H1 (cell line): ENCODE measurements at places on chromosomes 2 and 18. TPM values are rescaled to one million over a fixed set of nuclear protein-coding genes. Genes with fewer than 3 reads are reported as not detected.

GRCh38 chr2:226247289-226248275, 552.0 kb downstream of the IRS1 start:
- no peak overlapping the region for H3K27ac ChIP-seq
- H3K4me3 ChIP-seq, result no peak overlapping the region
- no peaks in the 10 kb centered on the region for H3K36me3 ChIP-seq
- H3K27me3 ChIP-seq, result no peaks in the 10 kb centered on the region

GRCh38 chr2:175535631-175536030, 354.1 kb upstream of the ATP5MC3 start:
- H3K27me3 ChIP-seq, result no peaks in the 10 kb centered on the region
- H3K4me3 ChIP-seq, result no peak overlapping the region
- DNase-seq, result no peak
- no peaks in the 10 kb centered on the region for H3K4me1 ChIP-seq
- no peak overlapping the region for H3K27ac ChIP-seq
- no peaks in the 10 kb centered on the region for H3K36me3 ChIP-seq

DNA sequence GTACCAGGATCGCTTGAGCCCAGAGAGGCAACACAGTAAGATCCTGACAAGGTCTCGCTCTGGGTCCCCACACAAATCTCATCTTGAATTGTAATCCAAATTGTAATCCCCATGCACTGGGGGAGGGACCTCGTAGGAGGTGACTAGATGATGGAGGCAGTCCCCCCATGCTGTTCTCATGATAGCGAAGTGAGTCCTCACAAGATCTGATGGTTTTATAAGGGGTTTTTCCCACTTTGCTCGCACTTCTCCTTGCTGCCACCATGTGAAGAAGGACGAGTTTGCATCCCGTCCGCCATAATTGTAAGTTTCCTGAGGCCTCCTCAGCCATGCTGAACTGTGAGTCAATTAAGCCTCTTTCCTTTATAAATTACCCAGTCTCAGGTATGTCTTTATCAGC, 46.0 kb upstream of the SERTAD2 start:
- H3K27ac ChIP-seq, result no peak overlapping the region
- no peaks in the 10 kb centered on the region for H3K27me3 ChIP-seq
- DNase-seq, result no peak
- H3K36me3 ChIP-seq, result no peaks in the 10 kb centered on the region
- no peak overlapping the region for H3K4me3 ChIP-seq

GRCh38 chr18:55268151-55268601, 308.9 kb upstream of the CCDC68 start:
- peaks cover 7% of the 10 kb centered on the region for H3K4me1 ChIP-seq
- H3K4me3 ChIP-seq, result no peak overlapping the region
- H3K27ac ChIP-seq, result no peak overlapping the region
- DNase-seq, result no peak
- peaks cover 32% of the 10 kb centered on the region for H3K36me3 ChIP-seq

DNA sequence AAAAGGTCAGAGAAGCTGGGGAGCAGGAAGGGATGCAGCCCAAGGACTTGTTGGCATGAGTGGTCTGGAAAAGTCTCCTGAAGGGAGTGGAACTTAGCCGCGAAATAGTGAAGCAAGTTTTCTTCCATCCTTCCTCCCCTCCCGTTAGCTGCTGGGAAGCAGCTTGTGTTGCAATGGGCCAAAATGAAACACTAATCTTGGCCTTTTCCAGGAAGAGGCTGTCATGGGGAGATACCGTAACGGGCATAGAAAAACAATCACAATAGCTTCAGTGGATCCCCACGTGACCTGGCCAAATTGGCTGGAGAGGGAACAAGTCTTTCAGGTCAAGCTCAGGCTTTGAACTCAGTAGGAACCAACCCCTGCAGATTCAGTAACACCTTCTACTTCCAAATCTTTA, 49.3 kb downstream of the SEMA4F start:
- H3K27me3 ChIP-seq, result no peaks in the 10 kb centered on the region
- DNase-seq, result no peak
- no peaks in the 10 kb centered on the region for H3K4me1 ChIP-seq
- H3K36me3 ChIP-seq, result no peaks in the 10 kb centered on the region
- no peak overlapping the region for H3K4me3 ChIP-seq

GRCh38 chr18:75395137-75395536, 32.4 kb downstream of the SMIM21 start:
- no peaks in the 10 kb centered on the region for H3K36me3 ChIP-seq
- H3K4me3 ChIP-seq, result no peak overlapping the region
- H3K4me1 ChIP-seq, result no peaks in the 10 kb centered on the region
- no peak overlapping the region for H3K27ac ChIP-seq
- no peaks in the 10 kb centered on the region for H3K27me3 ChIP-seq

DNA sequence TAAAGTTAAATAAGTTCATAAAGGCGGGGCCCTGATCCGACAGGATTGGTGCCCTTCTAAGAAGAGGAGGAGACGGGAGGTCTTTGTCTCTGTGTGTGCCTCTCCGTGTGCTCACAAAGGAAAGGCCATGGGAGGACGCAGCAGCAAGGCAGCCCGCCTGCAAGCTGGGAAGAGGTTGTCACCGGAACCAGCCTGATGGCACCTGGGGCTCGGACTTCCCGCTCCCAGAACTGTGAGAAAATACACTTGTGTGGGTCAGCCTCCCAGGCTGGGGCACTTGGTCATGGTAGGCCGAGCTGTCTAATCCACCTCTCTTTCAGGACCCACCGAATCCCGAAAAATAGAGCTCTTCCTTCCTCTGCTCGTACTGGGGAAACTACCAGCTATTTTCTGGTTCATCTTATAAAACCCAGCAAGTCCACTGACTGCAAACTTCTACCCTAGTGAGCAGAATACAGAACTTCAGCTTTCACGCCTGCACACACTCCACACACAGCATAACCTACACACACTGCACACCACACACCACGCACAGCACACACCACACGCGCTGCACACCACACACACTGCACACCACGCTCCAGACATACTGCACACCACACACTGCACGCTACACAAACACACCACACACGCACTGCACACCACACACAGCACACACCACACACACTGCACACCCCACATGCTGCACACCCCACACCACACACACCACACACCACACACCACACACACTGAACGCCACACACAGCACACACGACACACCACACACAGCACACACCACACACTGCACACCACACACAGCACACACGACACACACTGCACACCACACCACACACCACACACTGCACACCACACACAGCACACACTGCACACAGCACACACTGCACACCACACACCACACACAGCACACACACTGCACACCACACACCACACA, 58.1 kb downstream of the ASB1 start:
- H3K27me3 ChIP-seq, result no peaks in the 10 kb centered on the region; the same call in 1 of the 2 replicates
- no peak overlapping the region for H3K4me3 ChIP-seq
- H3K4me1 ChIP-seq, result no peaks in the 10 kb centered on the region
- peaks cover 6% of the 10 kb centered on the region; the same call in 1 of the 2 replicates for H3K36me3 ChIP-seq
- 0 out of 2 replicates have a peak overlapping the region, but pooled peaks have one; percentile 34 for H3K27ac ChIP-seq

GRCh38 chr2:173963323-173963816, 1.8 kb downstream of the SP3 start:
- 0 out of 2 replicates have a peak, but pooled peaks cover 3% of the 10 kb centered on the region for H3K4me1 ChIP-seq
- no peaks in the 10 kb centered on the region for H3K36me3 ChIP-seq
- DNase-seq, result no peak
- no peaks in the 10 kb centered on the region for H3K27me3 ChIP-seq
- H3K4me3 ChIP-seq, result peak overlapping the region; percentile 66

DNA sequence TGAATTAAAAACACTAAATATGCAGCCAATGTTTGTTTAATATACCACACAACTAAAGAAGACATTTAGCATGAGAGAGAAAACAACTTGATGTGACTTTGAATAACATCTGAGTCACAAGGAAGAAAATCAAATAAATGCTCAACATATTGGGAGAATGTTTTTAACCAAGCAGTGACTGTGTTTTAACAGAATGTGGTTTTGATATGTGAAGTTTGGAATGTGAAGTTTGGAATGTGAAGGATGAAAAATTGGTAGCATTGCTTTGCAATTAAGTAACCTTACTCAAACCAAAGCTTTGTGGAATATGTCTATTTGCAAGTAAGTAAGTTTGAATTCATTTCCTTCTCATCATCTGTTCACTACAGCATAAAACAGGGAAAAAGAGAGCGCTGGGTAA, 128.2 kb upstream of the DNAJC10 start:
- no peaks in the 10 kb centered on the region for H3K4me1 ChIP-seq
- DNase-seq, result no peak
- H3K27me3 ChIP-seq, result no peaks in the 10 kb centered on the region
- H3K4me3 ChIP-seq, result no peak overlapping the region
- no peak overlapping the region for H3K27ac ChIP-seq

- no peak overlapping the region for H3K4me3 ChIP-seq
- no peaks in the 10 kb centered on the region for H3K4me1 ChIP-seq
- no peaks in the 10 kb centered on the region for H3K27me3 ChIP-seq
Measured at GRCh38 chr2:19764998-19765397, 136.8 kb downstream of the TTC32 start.

GRCh38 chr2:26942543-26943295, 27.7 kb upstream of the MAPRE3 start:
- H3K27ac ChIP-seq, result no peak overlapping the region
- H3K4me1 ChIP-seq, result peaks cover 12% of the 10 kb centered on the region
- DNase-seq, result peak; percentile 91
- no peaks in the 10 kb centered on the region; the same call in 1 of the 2 replicates for H3K36me3 ChIP-seq
- H3K4me3 ChIP-seq, result peak overlapping the region; percentile 39; the same call in 1 of the 2 replicates
- H3K27me3 ChIP-seq, result 0 out of 2 replicates have a peak, but pooled peaks cover 3% of the 10 kb centered on the region

DNA sequence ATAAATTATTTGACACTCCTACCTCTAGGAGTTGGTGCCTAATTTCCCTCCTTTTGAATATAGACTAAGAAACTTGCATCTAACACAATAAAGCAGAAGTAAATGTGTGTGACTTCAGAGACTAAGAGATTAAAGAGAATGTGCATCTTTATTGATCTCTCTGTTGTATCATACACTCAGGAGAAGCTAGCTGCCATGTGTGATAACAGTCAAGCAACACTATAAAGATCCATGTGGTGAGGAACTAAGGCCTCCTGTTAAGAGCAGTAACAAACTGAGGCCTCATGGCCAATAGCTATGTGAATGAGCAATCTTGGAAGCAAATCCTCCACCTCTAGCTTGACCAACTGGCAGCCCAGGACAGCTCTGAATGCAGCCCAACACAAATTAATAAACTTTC, 3.4 kb downstream of the FANCL start:
- no peaks in the 10 kb centered on the region for H3K27me3 ChIP-seq
- H3K36me3 ChIP-seq, result no peaks in the 10 kb centered on the region
- H3K4me3 ChIP-seq, result no peak overlapping the region
- no peak for DNase-seq

- no peak for DNase-seq
- H3K4me1 ChIP-seq, result no peaks in the 10 kb centered on the region
- H3K27ac ChIP-seq, result no peak overlapping the region
- H3K27me3 ChIP-seq, result no peaks in the 10 kb centered on the region
Measured at GRCh38 chr2:124241-124880, 78.1 kb upstream of the FAM110C start.

GRCh38 chr2:223896833-223897311, 48.3 kb downstream of the WDFY1 start:
- peaks cover 27% of the 10 kb centered on the region for H3K36me3 ChIP-seq
- no peaks in the 10 kb centered on the region for H3K27me3 ChIP-seq
- H3K4me1 ChIP-seq, result peaks cover 4% of the 10 kb centered on the region; the same call in 1 of the 2 replicates
- no peak overlapping the region for H3K4me3 ChIP-seq

- H3K4me1 ChIP-seq, result no peaks in the 10 kb centered on the region
- no peak overlapping the region for H3K4me3 ChIP-seq
- no peak overlapping the region for H3K27ac ChIP-seq
- DNase-seq, result no peak
Measured at GRCh38 chr2:9812945-9813311, 30.3 kb upstream of the TAF1B start.

- H3K27ac ChIP-seq, result no peak overlapping the region
- no peaks in the 10 kb centered on the region for H3K27me3 ChIP-seq
- no peak overlapping the region for H3K4me3 ChIP-seq
Measured at GRCh38 chr2:83459456-83459855, 999.6 kb downstream of the SUCLG1 start.

GRCh38 chr2:70536517-70537055, 17.0 kb downstream of the TGFA start:
- no peaks in the 10 kb centered on the region for H3K4me1 ChIP-seq
- no peak overlapping the region for H3K27ac ChIP-seq
- H3K4me3 ChIP-seq, result no peak overlapping the region

DNA sequence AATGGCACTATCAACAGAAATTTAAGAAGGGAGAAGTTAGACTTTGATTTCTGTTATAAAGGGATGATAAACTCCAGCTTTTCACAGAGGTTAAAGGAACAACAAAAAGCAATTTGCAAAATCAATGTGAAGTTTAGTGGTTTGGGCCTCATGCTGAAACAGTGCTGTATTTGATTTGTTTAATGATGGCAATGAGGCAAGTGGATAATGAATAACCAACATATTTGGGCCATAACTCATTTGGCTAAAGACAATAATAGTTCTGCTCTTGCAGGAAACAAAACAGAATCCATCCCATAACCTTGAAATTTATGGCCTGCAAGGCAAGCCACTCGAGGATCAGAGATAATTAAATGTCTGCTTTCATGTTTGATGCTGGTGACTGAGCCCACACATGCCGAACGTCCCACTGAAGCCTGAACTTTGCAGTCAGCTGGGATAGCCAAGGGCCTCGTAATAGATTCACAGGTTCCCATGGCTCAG, 56.5 kb downstream of the TPGS2 start:
- DNase-seq, result no peak
- H3K27me3 ChIP-seq, result no peaks in the 10 kb centered on the region
- no peak overlapping the region for H3K4me3 ChIP-seq
- no peaks in the 10 kb centered on the region for H3K36me3 ChIP-seq
- H3K4me1 ChIP-seq, result no peaks in the 10 kb centered on the region

DNA sequence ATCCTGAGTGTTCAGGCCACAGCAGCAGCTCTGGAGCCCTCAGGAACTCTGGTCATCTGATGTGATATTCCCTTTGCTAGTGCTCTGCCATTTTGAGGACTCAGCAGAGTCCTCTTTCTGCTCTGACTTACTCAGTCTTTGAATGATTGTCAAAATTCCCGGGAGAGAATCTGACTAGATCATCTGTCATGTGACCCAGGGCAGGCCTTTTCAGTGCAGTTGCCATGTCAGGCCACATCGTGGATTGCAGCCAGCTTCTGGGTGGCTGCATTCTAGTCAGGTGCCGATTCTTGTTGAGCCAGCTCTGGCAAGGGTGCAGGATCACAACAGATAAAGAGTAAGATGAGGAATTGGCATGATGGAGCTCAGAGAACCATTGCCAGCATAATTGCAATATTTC, 795.6 kb downstream of the CPS1 start:
- no peak overlapping the region for H3K27ac ChIP-seq
- no peaks in the 10 kb centered on the region for H3K4me1 ChIP-seq
- H3K4me3 ChIP-seq, result no peak overlapping the region
- H3K36me3 ChIP-seq, result no peaks in the 10 kb centered on the region
- no peaks in the 10 kb centered on the region for H3K27me3 ChIP-seq

SCN1A gene
- total RNA-seq, result 1.3 and 1.9 TPM in 2 replicates

DPP10 gene
- 5.4 and 7.2 TPM in 2 replicates for total RNA-seq

TUBA3D gene
- 0.21 TPM in 1 of 2 replicates, not detected in the other for total RNA-seq

LTBP1 gene
- total RNA-seq, result 23.8 and 24.7 TPM in 2 replicates

RPL31 gene
- 1,722 and 1,734 TPM in 2 replicates for total RNA-seq

AGFG1 gene
- total RNA-seq, result 102 and 108 TPM in 2 replicates

ORC4 gene
- total RNA-seq, result 63.4 and 63.7 TPM in 2 replicates

LYG2 gene
- not detected in 2 replicates for total RNA-seq
